ENCODE measurements at places on chromosomes 1 and 21.

DNA sequence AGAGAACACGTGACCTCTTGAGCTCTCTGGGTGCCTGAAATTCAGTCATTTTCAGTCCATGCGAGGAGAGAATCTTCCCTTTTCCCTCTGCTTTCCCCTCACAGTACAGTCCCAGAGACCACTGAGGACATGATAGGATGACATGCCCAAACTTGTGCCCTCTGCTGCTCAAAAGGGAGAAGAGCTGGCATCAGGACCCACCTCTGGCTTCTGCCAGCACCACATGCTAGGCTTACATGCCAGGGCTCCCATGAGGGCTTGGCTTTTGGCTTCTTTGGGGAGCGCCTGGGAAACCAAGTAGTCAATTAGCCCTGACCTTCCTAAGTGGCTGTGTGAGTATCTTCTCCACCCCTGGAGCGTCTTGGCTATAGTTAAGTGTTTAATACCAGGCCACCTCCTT is 13.8 kb upstream of the KCNQ4 start:
- no peak for DNase-seq

GRCh38 chr1:173503391-173503790 is 26.3 kb downstream of the PRDX6 start:
- no peak for DNase-seq

- DNase-seq: peak; percentile 44
These were observed 173.4 kb downstream of the TOMM20 start for GRCh38 chr1:234955107-234955731.

GRCh38 chr1:31934706-31935629 is 3.2 kb downstream of the PTP4A2 start:
- no peak for DNase-seq

- no peak for DNase-seq
These were observed 441.3 kb upstream of the DEPDC1 start for GRCh38 chr1:68938051-68938666.

DNA sequence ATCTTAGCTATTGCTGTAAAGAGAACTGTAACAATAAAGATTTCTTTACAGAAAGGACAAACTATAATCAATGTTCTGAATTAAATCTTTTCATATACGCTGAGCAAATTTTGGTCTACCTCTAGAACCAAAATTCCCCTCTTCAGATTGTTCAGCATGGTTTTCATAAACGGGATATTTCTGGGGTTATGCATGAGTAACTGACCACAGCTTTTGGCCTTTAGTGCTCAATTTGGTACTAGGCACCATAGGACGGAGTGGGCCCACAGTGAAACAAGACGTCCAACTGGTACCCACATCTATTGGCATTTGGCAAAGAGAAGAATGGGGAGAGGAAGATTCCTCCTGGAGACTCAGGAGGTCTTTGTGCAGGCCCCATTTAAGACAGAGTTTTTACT is 184.5 kb downstream of the TGFBR3 start:
- no peak for DNase-seq
